ENCODE measurements at places on chromosomes 12 and 14.

DNA sequence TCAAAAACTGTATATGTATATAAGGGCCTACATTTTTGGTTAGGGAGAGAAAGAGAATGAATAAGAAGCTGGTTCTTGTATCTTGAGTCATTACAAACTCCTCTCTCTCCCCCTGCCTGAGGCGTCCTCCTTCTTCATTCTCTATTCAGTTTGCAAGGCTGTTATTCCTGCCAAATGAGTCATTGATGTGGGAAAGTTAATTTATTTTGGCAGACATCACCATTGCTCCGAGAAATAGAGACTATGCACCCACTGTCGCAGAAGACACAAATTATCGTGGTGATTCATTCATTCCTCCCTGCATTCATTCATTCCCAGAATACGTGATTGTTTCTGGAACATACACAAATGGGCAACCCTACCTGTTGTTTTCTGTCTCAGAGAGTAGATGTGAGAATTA is 112.5 kb upstream of the MED13L start:
- no peak for ATAC-seq

DNA sequence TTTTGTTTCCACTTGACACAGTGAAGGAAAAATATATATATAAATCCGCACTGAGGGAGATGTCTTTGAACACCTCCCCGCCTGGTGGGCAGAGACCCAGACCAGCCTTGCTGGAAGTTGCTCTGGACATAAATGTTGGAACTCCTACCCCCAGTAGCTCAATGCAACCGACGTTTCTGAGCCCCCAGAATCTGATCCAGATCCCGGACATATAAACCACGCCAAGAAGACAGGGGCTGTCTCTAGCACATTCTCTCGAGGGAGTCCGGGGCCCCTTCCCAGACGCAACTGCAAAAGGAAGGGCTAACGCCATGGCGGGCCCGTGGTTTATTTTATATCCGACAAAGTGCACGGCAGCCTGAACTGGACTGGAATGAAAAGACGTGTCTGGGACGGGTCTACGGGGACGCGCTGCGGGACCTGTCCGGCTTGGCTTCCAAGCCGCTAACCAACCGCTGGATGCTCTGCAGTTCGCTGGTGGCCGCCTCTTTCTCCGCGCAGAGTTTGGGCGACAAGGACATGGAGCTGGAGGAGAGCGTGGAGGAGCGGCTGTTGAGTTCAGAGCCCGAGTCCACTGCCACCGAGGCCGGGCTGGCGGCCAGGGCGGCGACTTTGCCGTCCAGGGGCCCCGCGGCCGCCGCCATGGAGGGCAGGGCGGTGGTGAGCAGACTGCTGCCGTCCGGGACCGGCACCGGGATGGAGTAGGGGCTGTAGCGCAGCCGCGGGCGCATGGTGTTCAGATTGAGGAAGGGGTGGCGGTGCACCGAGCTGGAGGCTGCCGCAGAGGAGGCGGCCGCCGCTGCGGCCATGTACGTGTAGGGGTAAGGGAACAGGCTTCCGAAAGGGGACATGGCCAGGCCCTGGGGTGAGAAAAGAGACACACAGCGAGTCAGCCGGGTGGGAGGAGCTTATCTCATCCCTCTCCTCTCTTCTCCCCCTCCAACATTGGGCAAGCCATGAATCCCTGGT is 12.2 kb downstream of the TBX3 start:
- no peak for ATAC-seq

- ATAC-seq, result peak; percentile 44
These were observed 68.7 kb downstream of the RPAP3 start for GRCh38 chr12:47636908-47637780.

DNA sequence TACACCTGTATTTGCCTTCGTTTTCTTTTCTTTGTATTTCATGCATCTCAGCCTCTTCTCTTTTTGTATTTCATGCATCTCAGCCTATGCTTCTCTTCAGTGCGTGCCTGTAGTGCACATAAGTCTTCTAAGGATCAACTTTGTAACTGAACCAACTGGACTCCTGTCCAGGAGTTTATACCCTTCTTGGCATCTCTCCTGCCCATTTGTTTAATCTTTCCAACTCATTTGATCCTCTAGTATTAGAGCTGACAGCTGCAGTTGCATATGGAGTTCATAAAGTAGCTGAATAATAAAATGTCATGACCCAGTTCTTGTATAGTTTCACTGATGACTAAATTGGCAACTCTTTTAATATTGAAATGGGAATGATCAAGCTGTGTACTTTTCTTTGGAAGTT is 89.7 kb downstream of the FGD4 start:
- ATAC-seq, result no peak

- ATAC-seq, result no peak
These were observed 2.4 kb upstream of the NUMB start for GRCh38 chr14:73460691-73461127.

DNA sequence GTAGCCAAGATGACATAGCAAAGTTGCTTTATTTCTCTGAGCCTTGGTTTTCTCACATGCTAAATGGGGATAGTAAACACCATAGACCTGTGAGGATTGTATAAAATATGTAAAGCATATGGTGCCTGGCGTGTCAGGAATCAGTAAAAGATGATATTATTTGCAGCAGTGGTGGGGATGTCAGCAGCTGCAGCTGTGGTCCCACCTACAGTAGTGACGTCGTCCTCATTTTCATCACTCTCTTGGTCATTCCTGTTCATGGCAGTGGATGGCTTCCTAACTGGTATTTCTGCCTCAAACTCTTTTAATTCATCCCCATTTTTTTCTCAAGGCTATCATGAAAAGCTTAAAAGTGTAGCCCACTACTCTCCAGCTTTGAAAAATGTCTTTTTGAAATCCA is 12.1 kb downstream of the BMAL2 start:
- ATAC-seq, result no peak

DNA sequence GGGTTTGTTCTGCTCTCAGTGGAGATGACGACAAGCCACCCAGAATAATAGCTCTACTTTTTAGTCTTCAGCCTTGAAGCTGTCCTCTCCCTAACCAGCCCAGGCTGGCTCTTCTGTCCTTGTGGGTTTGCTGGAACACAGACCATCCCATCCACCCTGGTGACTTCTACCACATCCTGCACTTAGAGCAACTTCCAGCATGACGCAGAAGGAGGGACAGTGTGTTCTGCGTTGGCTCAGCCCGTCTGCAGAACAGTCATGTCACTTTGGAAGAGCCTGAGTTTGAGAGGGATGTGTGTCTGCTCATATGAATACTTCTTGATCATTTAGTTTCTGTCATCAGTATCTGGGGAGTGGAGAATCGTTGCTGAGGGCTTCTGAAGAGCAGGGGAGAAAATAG is 198.0 kb downstream of the CACNA1C start:
- ATAC-seq, result no peak

DNA sequence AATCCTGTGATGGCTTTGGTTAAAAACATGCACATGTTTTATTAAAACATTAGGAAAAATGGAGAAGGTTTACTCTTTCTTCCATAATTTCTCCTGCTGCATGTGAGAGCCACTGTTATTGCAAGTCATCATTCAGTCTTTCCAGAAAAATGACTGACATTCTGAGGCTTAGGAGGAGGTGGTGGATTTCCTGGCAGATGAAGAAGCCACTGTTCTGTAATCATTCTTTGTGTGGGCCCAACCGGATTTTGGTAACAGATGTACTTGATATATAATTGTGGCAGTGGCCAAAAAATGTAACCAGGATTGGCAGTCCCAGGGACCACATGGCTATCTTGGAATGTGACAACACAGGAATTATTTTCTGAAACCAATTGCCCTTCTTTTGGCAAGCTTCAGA is 120.2 kb downstream of the DAAM1 start:
- no peak for ATAC-seq

DNA sequence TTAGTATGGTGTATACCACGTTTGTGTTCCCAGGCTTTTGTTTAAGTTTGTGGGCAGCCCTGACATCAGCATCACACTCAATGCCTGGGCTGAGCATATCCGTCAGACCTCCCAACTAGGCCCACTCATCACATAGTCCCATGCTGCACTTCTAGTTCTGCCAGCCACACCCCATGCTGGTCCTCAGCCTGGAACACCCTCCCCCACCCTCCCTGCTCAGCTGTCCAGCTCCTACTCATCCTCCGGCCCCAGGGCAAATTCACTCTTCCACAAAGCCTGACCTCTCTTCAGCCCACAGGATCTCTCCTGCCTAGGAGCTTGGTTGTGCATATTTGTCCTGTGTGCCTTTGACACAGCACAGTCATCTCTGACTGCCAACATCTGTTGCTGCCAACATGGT is 3.9 kb upstream of the ENDOU start:
- ATAC-seq, result no peak

DNA sequence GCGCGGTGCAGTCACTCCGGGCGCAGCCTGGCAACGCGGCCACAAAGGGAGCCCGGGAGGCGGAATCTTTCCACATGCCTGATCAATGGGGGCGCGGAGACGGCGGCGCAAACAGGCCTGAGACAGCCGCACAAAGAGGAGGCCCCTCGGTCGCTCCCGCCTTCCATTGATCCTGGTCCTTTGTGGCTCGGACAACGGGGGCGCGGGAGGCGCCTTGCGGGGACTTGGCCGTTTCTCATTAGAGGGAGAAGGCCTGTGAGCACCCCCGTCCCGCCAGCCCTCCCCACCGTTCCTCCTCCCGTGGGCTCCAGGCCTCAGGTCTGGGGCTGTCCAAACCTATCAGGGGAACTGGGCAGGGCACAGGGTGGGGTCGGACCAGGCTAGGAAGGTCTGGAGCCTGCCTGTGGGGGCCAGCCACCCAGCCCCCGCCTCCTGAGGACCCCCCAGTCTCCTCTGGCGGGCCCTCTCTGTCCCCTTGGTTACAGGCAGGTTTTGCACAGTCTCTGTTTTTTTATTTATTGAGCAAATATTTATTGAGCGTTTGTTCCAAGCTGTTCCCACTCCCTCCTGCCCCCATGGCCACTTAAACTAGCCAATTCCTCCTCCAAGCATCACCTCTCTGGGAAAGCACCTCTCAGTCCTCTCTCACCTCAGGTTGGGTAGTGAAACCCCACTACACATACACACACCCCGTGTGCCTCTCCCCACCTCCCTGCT is 29.0 kb upstream of the MSI1 start:
- ATAC-seq, result no peak

- ATAC-seq, result no peak
These were observed 70.6 kb downstream of the B4GALNT3 start for GRCh38 chr12:530308-530707.

Data from activated T-helper 17 cell treated with anti-CD3 and anti-CD28 coated beads, Interleukin-2, amount 50 U/mL, for 72 hours (primary cell).